ENCODE measurements at places on chromosomes 2 and 18.

DNA sequence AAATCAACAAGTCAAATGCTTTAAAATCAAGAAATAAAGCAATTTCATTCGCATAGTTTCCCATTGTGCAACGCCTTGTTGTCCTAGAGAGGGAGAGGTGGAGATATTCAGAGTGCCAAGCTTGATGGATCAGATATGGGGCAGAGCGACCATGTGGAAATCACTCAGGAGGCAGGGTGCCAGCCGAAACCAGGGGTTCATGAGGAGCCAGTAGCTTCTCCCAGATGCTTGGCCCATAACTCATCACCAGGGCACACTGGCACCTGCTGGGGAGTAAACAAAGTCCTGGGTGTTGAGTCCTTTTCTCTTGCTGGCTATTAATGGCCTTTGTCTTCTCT, 53.0 kb upstream of the ASAP2 start:
- no peak for DNase-seq

- no peak for DNase-seq
Measured at GRCh38 chr2:28868611-28869010, 1.5 kb downstream of the TRMT61B start.

GRCh38 chr2:27809761-27810241, 38.3 kb downstream of the MRPL33 start:
- no peak for DNase-seq

DNA sequence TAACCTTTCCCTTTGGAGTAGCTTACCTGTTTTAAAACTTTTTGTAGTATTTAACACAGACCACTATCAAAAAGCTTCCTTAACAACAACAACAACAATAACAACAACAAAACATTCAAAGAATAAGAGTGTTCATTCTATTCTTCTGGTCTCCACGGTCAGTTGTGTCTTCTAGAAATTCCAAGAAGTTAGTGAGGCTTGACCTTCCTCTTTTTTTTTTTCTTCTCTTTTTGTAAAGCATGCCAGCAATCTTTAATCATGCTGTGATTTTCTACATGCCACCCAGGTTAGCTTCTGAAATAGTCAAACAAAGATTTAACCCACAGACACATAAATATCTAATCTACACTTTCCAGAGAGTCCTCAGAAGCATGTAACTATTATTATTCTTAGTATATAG, 28.4 kb upstream of the KLHL14 start:
- DNase-seq: no peak

- DNase-seq: no peak
Measured at GRCh38 chr2:38026846-38027245, 49.1 kb downstream of the CYP1B1 start.

GRCh38 chr2:178844269-178844668, 37.0 kb upstream of the TTN start:
- no peak for DNase-seq

GRCh38 chr2:205177546-205177945, 504.8 kb upstream of the NRP2 start:
- DNase-seq: no peak

DNA sequence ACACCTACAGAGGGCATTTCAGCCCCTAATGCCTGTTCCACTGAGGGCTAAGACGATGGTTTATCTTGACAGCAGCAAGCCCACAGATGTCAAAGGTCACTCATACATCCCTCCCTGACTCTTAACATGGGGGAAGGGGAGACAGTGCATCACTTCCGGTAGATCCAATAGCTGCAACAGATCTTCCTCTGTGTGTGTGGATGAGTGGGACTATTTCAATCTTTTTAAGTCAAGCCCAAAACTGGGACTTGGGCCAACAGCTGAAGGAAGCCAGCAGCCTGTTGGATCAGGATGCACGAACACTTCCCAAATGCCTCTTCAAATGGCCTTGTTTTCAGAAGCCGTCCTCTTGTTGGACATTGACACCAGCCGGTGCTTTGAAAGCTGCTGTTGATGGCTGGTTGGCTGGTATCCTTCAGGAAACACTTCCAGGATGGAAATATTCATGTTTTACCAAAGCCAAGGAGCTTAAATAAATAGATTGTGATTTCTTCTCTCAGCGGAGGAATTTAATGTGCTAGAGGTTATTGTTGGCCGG, 59.2 kb downstream of the IL1R2 start:
- no peak for DNase-seq

GRCh38 chr2:161876416-161876815, 197.6 kb downstream of the DPP4 start:
- DNase-seq: no peak

- no peak for DNase-seq
Measured at GRCh38 chr2:120422465-120423160, 76.7 kb downstream of the INHBB start.

DNA sequence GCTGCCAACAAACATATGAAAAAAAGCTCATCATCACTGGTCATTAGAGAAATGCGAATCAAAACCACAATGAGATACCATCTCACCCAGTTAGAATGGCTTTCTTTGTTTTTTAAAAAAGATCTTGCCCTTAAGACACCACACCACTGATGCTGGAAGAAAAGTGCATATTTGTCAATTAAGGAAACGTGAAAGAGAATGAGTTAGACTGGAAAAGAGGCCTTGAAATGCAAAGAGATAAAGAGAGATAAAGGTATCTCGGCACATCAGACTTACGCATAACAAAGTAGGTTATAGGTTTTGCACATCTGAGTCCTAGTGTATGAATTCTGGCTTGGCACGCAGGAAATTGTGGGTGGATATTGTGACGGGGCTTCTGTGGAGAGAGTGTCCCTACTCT, 149.5 kb downstream of the MTX2 start:
- no peak for DNase-seq

DNA sequence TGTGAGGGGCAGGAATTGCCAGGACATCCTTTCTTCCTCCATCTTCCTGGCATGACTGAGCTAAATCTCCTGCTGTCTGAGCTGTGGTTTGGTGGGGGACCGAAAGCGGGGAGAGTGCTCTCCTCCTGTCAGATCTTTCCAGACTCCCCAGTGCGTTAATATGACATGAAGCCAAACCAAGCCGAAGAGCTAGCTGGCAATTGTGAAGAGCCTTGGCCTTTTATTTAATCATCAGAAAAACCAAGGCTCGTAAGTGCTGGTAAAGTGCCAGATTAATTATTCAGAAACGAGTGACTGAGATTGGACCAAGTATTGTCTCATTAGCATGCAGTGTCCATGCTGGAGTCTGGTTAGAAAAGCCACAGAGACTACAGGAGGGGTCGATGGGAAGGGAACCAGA, 14.5 kb upstream of the LRPPRC start:
- DNase-seq: no peak

DNA sequence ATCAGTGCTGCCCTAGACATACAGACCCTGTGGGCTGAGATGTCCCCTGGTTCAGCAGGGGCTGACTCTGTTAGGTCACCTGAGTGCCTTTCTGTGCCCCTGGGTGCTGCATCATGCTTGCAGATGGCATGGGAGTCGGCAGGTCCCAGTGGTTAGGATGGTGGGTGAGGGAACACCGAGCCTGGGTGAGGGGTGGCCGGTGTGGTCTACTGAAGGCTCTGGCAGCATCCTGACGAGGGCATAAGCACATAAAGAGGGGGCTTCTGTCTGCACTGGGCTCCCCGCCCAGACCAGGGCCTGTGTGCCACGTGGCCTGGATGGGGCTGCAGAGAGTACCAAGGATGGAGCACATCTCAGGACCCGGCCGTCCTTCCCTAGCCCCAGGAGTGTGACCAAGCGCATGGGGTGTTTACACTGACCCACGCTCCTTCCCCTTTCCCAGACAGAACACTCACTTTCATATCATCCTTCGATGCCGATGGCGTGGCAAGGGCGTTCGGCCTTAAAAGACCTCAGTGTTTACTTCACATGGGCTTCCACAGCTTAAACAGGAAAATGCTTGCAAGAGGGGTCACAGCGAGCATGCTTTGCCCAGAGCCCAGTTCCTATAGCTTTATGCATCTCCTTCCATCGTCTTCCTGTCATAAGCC, 115.1 kb downstream of the STPG4 start:
- no peak for DNase-seq

GRCh38 chr2:176789751-176790150, 422.8 kb upstream of the HNRNPA3 start:
- no peak for DNase-seq

GRCh38 chr2:80348953-80349352, 44.4 kb upstream of the LRRTM1 start:
- no peak for DNase-seq

GRCh38 chr18:79933765-79934164, 17.7 kb downstream of the SLC66A2 start:
- no peak for DNase-seq

- DNase-seq: no peak
Measured at GRCh38 chr2:120909102-120909501, 173.4 kb downstream of the GLI2 start.

GRCh38 chr2:59296279-59296678, 1055.2 kb upstream of the FANCL start:
- no peak for DNase-seq

- no peak for DNase-seq
Measured at GRCh38 chr2:17543131-17543660, 2.7 kb downstream of the VSNL1 start.

DNA sequence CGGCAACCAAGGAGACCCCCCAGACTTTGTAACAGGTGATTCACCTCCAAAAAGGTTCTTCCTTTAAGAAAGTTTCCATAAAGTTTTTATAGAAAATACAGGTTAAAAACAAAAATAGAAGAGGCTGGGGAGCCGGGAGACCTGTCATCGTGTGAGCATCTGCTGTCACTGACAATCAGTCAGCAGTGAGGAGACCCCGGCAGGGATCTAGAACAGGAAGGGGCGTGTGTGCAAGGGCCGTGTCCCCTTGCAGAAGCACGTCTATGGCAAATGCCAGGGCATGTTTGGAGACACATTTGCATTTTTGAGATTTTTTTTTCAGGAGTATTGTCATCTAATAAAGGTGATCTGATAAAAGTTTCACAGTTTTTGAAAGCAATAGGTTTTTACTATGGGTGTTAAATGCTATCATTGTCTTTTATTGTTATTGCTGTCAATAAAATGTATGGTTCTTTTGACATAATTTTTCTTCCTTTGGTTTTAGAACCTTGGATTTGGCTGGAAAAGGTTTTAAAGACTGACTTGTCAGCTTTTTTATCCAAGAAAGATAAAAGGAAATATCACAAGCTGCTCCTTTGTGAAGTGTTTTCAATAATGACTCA, 52.1 kb downstream of the MTCL1 start:
- no peak for DNase-seq

GRCh38 chr2:192978395-192978794, 783.7 kb upstream of the TMEFF2 start:
- no peak for DNase-seq

GRCh38 chr2:98702858-98703620, 27.9 kb downstream of the MGAT4A start:
- no peak for DNase-seq

GRCh38 chr2:110678457-110679336, 834 bp upstream of the BUB1 start:
- DNase-seq: no peak

- no peak for DNase-seq
Measured at GRCh38 chr2:88603146-88603545, 24.1 kb downstream of the EIF2AK3 start.

- no peak for DNase-seq
Measured at GRCh38 chr2:43399515-43400264, 173.3 kb upstream of the ZFP36L2 start.

DNA sequence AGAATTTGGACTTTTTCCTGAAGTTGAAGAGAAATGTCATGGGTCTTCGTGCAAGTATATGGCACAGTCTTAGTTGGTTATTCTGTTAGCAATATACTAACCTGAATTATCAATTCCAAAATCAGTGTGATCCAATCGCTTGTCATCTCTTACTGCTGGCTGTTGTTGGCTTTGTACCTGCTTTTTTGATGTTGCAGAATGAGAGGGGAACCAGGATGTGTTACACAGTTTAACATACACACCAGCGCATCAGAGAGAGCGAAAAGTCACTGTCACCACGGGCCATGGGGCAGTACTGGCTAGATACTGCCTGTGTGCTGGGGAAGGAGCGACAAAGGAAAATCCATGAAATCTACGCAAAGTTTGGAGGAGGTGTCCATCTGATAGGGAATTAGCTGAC, 59.3 kb upstream of the SPP2 start:
- DNase-seq: no peak

- DNase-seq: no peak
Measured at GRCh38 chr18:9404565-9405060, 70.0 kb downstream of the TWSG1 start.

GRCh38 chr2:75547345-75548035, 13.2 kb downstream of the EVA1A start:
- DNase-seq: no peak

DNA sequence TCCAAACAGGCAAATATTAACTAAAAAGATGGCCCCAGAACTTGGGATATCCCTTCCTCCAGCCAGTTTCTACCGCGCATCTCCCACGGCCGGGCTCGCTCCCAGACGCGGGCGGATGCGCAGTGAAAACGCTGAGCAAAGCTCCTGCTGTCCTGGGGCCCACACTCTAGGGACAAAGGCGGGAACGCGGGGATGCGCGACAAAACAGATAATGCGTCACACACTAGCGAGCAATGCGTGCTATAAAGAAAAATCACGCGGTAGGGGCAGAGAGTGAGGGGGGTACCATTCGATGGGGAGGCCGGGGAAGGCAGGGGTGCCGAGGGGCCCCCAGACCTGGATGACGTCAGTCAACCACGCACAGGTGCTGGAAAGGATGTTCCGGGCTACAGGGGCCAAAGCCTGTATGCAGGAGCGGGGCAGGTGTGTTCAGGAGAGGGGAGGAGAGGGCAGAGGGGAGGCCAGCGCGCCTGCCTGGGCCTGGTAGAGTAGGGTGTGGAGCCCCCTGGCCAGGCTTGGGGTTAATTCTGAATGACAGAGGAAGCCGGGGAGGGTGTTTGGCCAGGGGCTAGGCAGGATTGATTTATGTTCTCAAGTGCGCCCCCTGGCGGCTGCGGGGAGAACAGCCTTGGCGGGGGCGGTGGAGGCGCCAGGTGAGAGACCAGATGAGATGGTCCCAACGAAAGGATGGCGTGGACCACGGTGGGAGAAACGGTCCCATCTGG, 14.9 kb upstream of the ITM2C start:
- DNase-seq: peak; percentile 67

All from activated gamma-delta T cell treated with anti-CD3 and anti-CD28 coated beads, Interleukin-2, amount 50 U/mL, for 16 hours (primary cell).